NCI-H1092 (cell line): ENCODE measurements at places on chromosomes 4 and X.

GRCh38 chr4:128322311-128322710, 34.7 kb upstream of the PGRMC2 start:
- DNase-seq: no peak

- DNase-seq: no peak
Observed at GRCh38 chr4:159508917-159509500, 406.1 kb downstream of the RAPGEF2 start.

- no peak for DNase-seq
Observed at GRCh38 chrX:7927259-7928167, at the start of gene PNPLA4. Gene PNPLA4 (minus strand): TSS chrX:7927413. CDS start chrX:7926119, 1,294 bp downstream.

GRCh38 chr4:26105815-26106699, 192.0 kb downstream of the SMIM20 start:
- no peak for DNase-seq

DNA sequence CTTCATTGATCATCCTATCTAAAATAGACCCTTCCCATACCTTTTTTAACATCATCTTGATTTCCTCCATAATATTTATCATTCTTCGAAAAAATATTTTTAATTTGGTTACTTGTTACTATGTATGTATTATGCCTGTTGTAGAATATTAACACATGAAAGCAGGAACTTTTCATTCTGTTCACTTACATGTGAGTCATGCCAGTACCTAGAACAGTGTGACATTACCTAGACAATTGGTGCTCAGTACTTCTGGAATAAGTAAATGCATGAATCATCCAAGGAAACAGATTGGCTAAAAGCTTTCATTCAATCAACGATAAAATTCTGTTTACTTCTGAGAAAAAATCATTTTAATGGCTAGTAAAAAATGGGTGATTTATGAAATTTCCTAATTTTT, 76.4 kb downstream of the CXXC4 start:
- DNase-seq: no peak

DNA sequence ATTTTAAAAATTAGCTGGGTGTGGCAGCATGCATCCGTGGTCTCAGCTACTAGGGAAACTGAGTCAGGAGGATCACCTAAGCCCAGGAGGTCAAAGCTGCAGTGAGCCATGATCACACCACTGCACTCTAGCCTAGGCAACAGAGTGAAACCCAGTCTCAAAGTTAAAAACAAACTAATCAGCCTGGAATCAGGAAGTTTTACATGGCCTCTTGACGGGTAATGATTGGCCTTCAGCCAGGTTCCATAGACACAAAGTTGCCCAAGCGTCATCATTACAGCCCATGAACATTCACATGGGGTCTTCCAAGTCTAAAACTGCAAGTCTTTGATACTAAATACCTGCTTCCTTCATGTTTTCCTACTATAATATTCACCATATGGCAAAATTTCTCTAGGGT, 10.0 kb upstream of the RGN start:
- no peak for DNase-seq

- DNase-seq: no peak
Observed at GRCh38 chrX:68932611-68933010, 103.8 kb downstream of the EFNB1 start.

- DNase-seq: no peak
Observed at GRCh38 chr4:152634110-152634760, 45.6 kb downstream of the TMEM154 start.

GRCh38 chr4:182245541-182246215, 2.5 kb downstream of the TENM3 start:
- DNase-seq: no peak
